Ovary (tissue), 10 donors: ENCODE measurements at places on chromosomes 7 and 10. TPM values are rescaled to one million over a fixed set of nuclear protein-coding genes. Genes with fewer than 3 reads are reported as not detected.

Gene ANK3
- total RNA-seq = 17.7 TPM

Gene NAT16
- total RNA-seq = not detected

Gene KEL
- not detected for total RNA-seq

Gene ZNF804B
- not detected for total RNA-seq

Gene PDGFA
- 19.0 TPM for total RNA-seq

Gene VSTM2A
- total RNA-seq = not detected

Gene SPAM1
- not detected for total RNA-seq

Gene VDAC2
- 154 TPM for total RNA-seq

Gene TRPV5
- total RNA-seq = not detected

Gene SFXN4
- total RNA-seq = 18.5 TPM

- DNase-seq = no peak
Measured at GRCh38 chr10:17062009-17062408, 67.6 kb downstream of the CUBN start.

- DNase-seq = no peak
Measured at GRCh38 chr10:60810437-60811182, 32.3 kb downstream of the CDK1 start.

DNA sequence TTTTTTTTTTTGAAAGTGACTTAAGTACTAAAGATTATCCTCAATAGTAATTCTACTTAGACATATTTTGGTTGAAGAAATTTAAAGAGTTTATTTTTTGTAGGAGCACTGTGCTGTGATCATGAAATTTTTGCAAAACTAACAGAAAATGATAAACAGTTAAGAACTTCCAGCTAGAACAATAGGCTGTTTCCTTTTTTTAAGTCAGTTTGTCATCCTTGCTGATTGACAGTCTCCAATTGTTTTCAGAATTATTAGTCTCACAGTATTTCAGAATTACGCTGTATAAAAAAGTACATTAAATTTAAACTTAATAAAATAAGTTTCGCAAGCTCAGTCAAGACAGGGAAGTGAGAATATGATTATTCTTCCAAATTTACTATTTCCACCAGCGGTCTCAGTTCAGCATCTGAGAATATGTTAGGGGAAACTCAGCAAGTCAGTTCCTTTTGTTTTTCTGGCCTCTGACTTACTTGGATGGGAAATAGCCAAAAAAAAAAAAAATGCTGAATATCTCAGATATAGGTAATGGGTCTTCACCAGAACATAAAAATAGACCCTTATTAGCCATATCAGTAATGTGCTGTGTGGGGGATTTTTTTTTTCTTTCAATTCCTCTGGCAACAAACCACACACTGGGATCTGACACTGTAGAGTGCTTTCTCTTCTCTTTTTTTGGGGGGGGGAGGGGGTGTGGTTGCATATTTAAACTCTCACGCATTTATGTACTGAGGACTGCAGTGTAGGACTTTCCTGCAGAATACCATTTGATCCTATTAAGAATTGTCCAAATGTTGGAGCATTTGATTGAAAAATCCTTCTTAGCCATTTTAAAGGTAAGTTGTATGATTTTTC is at the start of gene CD36:
CD36 (plus strand) TSS at position 732 of the 855 bp plus-strand sequence. CDS start 8,099 bp downstream, outside the sequence.
- DNase-seq = no peak

- DNase-seq = no peak
Measured at GRCh38 chr10:69406816-69407580, 9.7 kb downstream of the TACR2 start.

DNA sequence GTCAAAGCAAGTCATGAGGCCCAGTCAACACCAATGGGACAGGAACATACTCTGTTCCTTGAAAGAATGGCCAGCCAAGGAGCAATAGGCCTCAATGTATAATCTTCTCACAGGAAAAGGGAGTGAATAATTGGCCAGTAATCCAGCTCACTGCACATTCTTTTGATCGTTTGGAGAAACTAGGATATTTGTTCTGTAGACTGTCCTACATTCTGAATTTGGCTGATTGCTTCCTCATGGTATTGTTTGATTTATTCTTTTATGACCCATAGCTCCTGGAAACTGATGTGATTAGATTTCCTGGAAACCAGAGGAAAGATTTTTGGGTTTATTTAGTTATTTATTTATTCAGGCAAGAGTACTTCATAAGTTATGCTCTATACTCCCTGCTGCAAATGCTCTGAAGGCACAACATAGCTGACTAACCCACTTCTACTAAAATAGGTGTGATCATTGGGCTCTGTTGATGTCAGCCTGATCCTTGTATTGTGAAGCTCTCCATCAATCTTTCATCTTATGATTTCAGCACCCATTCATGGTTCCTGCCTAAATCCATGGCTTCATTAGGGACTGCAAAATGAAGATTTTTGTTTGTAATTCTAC is 745.2 kb downstream of the SUGCT start:
- DNase-seq = no peak

DNA sequence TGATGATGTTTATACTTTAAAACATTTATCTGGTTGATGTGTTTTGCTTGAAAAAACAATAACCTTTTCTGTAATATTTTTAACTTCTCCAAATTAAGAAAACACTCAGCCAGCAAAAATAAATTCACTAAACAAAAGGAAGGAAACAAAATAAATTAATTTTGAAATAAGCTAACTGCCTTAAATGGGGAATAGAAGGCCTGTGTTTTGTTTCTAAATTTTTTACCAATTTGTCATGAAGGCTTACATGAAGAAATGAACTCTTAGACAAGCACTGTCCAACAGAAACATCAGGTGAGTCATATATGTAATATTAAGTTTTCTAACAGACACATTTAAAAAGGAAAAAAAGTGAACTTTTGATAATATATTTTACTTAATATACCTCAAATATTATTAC is 68.5 kb downstream of the LRRN3 start:
- no peak for DNase-seq

- DNase-seq = no peak
Measured at GRCh38 chr7:35700865-35701264, 5.9 kb upstream of the HERPUD2 start.

DNA sequence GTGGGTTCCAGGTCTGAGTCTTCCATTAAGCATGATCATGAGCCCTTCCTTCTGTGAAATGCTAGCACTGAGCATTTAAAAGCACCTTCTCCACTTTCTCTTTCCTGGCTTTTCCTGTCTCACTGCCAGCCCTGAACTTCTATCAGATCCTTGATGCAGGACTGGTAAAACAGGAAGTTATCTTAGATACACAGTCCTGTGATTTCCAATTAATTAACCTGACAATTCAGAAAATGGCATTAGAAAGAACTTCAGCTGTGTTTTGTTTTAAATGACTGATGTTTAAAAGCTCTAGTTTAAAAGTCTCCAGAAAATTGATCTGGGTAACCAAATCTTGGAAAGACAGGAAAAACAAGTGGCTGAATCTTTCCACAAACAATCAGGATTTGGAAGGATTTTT is 79.0 kb upstream of the MACROH2A2 start:
- DNase-seq = no peak

GRCh38 chr7:22712999-22713398 is 14.0 kb upstream of the IL6 start:
- no peak for DNase-seq

DNA sequence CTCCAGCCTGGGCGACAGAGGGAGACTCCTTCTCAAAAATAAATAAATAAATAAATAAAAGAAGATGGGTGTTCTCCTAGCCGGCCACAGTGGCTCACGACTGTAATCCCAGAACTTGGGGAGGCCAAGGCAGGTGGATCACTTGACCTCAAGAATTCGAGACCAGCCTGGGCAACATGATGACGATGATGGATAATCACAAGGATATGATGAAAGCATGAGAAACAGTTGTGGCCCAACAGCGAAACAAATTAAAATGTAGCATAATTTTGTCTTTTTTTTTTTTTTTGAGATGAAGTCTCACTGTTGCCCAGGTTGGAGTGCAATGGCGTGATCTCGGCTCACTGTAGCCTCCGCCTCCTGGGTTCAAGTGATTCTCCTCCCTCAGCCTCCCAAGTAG is 12.9 kb downstream of the ZNF786 start:
- no peak for DNase-seq

- no peak for DNase-seq
Measured at GRCh38 chr10:82558014-82558607, 683.1 kb downstream of the NRG3 start.

GRCh38 chr10:68697106-68697505 is 23.9 kb upstream of the CCAR1 start:
- DNase-seq = no peak

GRCh38 chr10:131792011-131792651 is 108.7 kb upstream of the PPP2R2D start:
- no peak for DNase-seq

GRCh38 chr7:142568435-142569097 is 180.7 kb upstream of the PRSS1 start:
- DNase-seq = no peak

DNA sequence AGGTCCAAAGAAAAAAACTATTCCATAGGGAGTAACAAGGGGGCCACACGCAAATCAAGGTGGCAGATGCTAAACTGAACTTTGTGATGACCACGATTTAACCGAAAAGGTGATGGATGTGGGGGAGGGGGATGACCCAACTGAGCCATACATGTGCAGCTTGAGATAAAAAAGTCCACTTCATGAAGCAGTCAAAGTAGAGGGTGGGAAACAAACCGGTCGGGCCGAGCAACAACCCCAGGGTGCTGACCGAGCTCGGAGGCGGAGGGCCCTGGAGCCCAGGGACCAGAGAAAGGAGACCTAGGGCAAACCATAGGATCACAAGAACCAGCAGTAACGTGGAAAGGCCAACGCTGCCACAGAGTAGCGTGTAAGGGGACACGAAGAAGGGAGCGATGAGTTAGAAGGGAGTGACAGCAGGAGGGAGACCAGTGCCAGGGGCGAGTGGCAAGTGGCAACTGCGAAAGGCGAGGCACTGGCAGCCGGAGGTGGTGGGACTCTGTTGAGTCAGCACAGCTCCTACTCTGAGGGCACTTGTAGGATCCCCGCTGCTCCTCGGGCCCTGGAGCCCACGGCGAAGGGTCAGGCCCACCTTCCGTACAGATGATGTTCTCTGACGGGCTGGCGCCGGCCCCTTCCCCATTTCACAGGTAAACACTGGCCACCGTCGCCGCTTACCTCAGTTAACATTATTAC is 540 bp downstream of the SNX13 start:
- DNase-seq = peak; percentile 55

DNA sequence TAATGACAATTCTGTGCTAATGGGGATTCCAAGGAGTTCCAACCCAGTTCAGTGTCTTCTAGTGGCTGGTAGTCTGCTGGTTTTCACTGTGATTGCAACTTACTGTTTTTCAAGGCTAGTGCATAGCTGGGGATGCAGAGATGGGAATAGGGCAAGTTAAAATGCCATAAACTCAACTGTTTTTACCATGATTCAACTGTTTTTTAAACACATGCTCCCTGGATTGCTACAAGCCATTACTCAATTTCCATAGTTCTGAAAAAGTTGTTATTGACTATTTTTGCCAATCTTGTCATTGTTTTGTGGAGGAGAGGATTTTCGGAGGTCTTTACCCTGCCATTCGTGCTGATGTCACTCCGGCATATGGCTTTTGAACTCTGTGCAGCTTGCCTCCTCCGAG is 245.3 kb downstream of the SUGCT start:
- no peak for DNase-seq

GRCh38 chr7:134891696-134892678 is 94.3 kb upstream of the AGBL3 start:
- no peak for DNase-seq

GRCh38 chr10:67697724-67698131 is 1.7 kb upstream of the CTNNA3 start:
- no peak for DNase-seq

- DNase-seq = no peak
Measured at GRCh38 chr7:7157177-7157886, 25.0 kb upstream of the C1GALT1 start.

- DNase-seq = no peak
Measured at GRCh38 chr7:31092606-31093005, 40.5 kb downstream of the ADCYAP1R1 start.

DNA sequence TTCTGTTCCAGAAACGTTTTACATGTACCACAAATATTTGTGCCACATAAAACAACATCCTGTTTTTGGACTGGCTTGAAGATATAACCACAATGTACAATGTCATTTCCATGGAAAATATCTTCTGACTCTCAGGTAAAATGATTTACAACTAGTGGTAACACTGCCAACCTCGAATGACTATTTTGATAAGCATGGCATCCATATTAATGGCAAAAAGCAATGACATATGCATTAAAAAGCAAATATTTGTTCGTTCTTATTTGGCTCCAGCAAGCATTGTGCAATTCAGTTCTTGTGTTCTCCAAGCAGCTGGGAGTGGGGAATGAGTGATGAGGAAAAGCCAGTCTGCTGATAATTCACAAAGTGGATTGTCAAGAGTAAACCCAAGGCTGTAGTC is 289.0 kb downstream of the PLXDC2 start:
- DNase-seq = no peak

- no peak for DNase-seq
Measured at GRCh38 chr10:126127481-126128029, 231.2 kb downstream of the FANK1 start.

- DNase-seq = no peak
Measured at GRCh38 chr7:89695241-89695640, 459.0 kb upstream of the STEAP1 start.

- no peak for DNase-seq
Measured at GRCh38 chr7:150751702-150752101, 14.5 kb downstream of the GIMAP5 start.

DNA sequence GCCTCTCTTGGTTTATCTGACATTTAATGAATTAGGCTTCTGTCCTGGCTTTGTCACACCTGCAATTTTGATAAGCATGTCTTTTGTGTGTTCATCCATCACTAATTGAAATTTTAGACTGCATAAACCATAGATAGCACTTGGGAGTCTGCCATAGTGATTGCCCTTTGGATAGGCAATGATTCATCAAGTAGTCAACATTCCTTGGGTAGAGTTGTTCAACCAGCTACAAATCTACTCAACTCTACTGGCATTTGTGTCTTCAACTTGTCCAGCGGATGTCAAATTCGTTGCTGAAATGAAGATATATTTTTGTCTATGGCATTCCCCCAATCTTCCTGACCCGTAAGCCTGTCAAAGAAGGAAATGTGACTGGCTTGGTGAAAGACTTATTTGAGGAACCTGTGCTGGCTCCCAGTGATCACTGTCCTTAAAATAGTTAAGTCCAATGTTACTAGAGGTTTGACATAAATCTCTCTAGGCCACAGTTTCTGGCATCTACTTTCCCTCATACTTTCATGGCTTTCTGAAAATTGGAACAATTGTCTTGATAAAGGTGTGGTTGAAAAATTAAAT is 33.7 kb upstream of the CREB5 start:
- DNase-seq = no peak

DNA sequence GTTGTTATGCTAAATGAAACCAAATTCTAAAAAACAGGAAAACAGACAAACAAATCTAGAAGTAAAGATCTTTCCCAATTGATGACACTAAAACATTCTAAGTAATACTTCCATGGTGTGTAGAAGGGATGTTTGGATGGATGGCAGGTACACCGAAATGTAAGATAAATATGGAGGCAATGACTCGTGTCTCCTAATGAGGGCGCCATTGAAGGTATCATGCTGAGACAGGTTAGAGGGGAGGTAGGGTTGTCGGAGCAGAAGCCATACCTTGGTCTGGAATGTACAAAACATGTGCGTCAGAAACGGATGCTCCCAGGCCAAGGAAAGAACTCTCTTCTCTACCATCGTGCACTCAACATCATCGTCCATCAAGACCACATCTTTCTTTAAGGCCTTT is 101.4 kb downstream of the PRKCQ start:
- no peak for DNase-seq
